Forelimb muscle (tissue), 1 donor: ENCODE measurements at places on chromosomes 2 and 18.

GRCh38 chr2:38098421-38099098, 22.6 kb upstream of the CYP1B1 start:
- no peak for DNase-seq

- no peak for DNase-seq
Measured at GRCh38 chr2:58044145-58044544, 2.5 kb upstream of the VRK2 start.

DNA sequence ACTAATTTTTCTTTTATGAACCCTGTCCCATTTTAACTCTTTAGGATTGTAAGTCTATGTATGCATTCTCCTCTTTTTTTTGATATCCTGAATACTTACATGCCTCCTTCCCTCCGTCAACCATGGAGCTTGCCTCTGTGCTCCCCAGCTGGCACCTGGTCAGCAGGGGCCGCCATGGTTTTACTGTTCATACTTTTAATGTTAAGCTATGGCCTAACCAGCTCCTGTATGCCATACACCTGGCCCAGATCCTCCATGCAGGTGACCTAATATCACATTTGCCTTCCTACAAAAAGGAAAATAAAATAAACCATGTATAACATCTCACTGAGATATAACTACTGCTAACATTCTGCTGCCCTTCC, 283.1 kb upstream of the TRIB2 start:
- DNase-seq: no peak

GRCh38 chr18:64165906-64166305, 17.0 kb upstream of the LINC00305 start:
- DNase-seq: no peak

DNA sequence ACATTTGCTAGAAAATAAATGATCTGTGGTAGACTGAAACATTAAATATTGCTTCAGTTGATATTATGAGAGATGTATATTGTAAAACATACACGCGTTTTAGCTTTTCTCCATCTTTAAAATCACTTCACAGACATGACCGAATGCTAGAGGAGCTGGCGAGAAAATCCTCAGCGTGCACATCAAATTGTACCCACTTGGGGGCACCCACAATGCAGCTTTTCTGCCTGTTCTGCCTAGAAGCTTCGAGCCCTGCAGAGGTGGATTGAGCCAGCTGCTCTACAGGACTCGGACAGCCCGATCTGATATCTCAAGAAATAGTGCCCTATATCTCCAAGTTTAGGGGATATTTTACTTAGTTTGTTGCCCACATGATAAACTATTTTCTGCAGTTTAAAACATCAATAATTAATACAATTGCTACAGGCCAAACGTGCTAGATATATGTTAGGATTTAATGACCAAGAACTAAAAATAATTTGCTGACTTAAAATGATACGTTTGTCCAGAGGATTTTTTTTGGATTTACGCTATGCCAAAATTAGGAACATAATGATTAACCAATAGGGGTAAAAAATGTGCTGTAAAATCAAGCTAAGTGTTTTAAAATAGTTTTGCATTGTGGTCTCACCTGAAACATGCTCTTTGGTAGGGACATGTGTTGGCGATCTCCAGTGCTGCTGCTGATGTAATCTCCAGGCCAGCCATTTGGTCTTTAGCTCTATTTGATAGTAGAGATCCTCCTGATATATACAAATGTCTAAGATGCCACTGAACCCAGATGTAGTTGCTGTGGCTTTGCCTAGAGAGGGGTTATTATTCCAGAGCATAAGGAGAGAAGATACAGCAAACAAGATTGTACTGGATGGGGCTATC, 22.3 kb upstream of the ATP5MC3 start:
- DNase-seq: no peak

GRCh38 chr2:63658176-63658968, 69.6 kb downstream of the MDH1 start:
- no peak for DNase-seq

- no peak for DNase-seq
Measured at GRCh38 chr2:32422133-32422532, 65.3 kb downstream of the BIRC6 start.

- DNase-seq: no peak
Measured at GRCh38 chr2:136024616-136025015, 39.2 kb upstream of the DARS1 start.

DNA sequence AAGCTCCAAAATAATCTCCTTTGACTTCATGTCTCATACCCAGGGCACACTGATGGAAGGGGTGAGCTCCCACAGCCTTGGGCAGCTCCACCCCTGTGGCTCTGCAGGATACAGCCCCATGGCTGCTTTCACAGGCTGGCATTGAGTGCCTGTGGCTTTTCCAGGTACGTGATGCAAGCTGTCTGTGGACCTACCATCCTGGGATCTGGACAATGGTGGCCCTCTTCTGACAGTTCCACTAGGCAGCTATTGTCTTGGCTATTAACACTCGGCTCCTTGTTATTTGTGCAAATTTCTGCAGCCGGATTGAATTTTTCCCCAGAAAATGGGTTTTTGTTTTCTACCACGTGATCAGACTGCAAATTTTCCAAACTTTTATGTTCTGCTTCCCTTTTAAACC, 634.2 kb downstream of the TSN start:
- no peak for DNase-seq

DNA sequence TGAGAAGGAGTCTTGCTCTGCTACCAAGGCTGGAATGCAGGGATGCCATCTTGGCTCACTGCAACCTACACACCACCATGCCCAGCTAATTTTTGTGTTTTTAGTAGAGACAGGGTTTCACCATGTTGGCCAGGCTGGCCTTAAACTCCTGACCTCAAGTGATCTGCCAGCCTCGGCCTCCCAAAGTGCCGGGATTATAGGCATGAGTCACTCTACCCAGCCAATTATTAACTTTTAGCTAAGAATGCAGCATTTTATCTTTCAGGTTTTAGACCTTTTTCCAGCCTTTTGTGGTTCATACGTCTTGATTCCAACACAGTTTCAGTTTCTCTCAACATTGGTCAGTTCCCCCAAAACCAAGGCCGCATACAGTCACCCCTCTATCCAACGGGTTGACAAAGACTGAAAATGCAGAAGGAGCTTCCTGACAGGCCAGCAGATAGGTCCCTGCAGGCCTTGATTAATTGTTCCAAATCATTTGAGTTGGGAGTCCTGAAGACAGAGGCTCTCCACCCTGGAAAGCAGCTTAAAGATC, 262.2 kb upstream of the KLHL29 start:
- no peak for DNase-seq

GRCh38 chr2:118774458-118775133, 72.9 kb downstream of the EN1 start:
- DNase-seq: no peak

DNA sequence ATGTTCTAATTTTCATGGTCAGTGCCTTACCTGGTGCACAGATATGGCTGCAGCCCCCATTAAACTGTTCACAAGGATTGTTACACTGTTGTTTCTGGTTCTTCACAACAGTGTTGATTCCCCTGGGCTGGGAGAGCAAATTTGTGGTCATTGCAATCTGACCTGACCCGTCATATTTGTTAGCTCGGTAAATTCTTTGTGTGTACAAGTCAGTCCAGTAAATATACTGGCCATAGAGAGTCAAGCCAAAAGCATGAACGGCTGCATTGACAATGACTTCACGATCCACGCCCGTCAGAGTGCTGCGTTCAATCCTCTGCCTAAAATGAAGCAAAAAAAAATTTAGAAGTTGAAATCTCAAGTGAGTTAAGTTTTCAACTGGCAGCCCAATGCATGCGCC, 134.6 kb downstream of the DHRS9 start:
- DNase-seq: no peak

GRCh38 chr2:46846536-46846935, 69.1 kb downstream of the MCFD2 start:
- no peak for DNase-seq

- no peak for DNase-seq
Measured at GRCh38 chr2:174036825-174037224, 71.7 kb upstream of the SP3 start.
